Activated T-helper 2 cell treated with anti-CD3 and anti-CD28 coated beads, Interferon-gamma antibody, Interleukin-2, Interleukin-4, amounts not matched to agents 10 μg/mL and 5 μg/mL and 100 μg/mL, durations not matched to agents 14 hours and 24 hours and 36 hours (primary cell): ENCODE measurements at places on chromosomes 2 and 18. TPM values are rescaled to one million over a fixed set of nuclear protein-coding genes. Genes with fewer than 3 reads are reported as not detected.
A peak's percentile ranks its signal among the peaks of the same experiment; 100 is the strongest.

The SKA1 gene
- total RNA-seq: 23.5 and 23.6 TPM in 2 replicates

The KLHL29 gene
- total RNA-seq: 3.0 and 3.4 TPM in 2 replicates

The ABCB11 gene
- total RNA-seq: 0.02 TPM in 1 of 2 replicates, not detected in the other

DNA sequence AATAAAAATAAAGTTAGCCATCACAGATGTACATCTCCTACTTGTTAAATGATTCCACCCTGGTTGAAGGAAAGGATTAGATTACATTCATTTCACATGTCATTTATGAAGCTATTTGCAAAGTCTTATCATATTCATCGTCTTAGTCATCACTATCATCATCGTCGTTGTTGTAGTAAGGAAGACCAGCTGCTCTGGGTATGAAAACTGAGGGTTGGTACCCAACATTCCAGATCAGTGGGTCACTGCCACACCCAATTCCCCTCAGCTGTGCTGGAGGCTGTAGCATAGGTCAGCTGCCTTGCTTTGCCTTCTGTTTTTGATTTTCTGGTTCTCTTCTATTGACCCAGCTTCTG lies 20.9 kb upstream of the CCBE1 start:
- DNase-seq: no peak
- H3K27ac ChIP-seq: no peak overlapping the region
- no peaks in the 10 kb centered on the region for H3K4me1 ChIP-seq
- no peaks in the 10 kb centered on the region for H3K27me3 ChIP-seq
- H3K36me3 ChIP-seq: no peaks in the 10 kb centered on the region
- H3K4me3 ChIP-seq: no peak overlapping the region

GRCh38 chr2:205713086-205713485 lies 30.8 kb downstream of the NRP2 start:
- H3K4me3 ChIP-seq: no peak overlapping the region
- H3K27ac ChIP-seq: peak overlapping the region; percentile 46
- H3K27me3 ChIP-seq: no peaks in the 10 kb centered on the region

- peaks cover 15% of the 10 kb centered on the region for H3K36me3 ChIP-seq
- DNase-seq: peak; percentile 83
- peak overlapping the region; percentile 93 for H3K4me3 ChIP-seq
- H3K27me3 ChIP-seq: no peaks in the 10 kb centered on the region
- peak overlapping the region; percentile 94 for H3K27ac ChIP-seq
- H3K4me1 ChIP-seq: peaks cover 42% of the 10 kb centered on the region
Observed at GRCh38 chr2:168246483-168247340, 683 bp downstream of the STK39 start.

DNA sequence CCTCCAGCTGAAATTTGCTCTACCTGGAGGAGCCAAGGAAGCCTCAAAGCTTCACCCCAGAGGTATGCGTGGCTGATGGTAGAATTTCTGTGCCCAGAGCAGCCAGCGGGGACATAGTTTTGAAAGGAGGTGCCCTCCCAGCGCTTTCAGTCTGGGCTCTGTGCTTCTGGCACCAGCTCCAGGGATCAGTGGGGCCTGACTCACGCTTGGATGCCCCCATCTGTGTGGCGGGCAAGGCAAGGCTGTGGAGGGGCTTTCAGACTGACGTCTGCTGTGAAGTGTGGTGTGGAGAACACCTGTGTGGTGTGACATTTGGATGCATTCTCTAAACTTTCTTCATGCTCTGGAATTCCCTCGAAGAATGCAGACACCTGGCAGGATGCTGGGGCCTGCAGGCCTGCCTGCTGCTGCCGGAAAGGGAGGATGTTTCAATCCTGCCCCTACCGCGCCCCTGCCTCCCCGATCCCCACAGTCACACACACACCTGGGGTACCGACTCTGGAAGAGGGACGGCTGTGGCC lies 84.1 kb downstream of the CTIF start:
- H3K4me3 ChIP-seq: no peak overlapping the region
- no peak for DNase-seq
- no peaks in the 10 kb centered on the region for H3K27me3 ChIP-seq
- no peaks in the 10 kb centered on the region for H3K4me1 ChIP-seq
- H3K36me3 ChIP-seq: no peaks in the 10 kb centered on the region

DNA sequence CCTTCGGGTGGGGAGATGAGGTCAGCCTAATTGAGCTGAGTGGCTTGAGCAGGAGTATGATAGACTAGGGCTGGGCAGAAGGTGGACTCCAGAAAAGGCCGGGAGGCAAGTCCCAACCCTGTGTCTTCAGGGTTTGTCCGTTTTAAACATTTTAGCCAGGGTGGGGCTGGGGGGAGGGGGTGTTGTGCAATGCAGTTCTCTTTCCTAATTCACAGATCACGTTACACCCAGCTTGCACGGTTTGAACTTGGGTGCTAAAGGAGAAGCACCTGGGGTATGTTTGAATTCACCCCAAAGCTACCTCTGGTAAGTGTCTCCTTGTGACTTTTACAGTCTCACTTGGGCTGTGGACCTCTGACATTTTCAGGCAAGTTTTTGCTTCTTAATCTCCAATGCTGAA lies 233.3 kb downstream of the AGAP1 start:
- H3K27me3 ChIP-seq: no peaks in the 10 kb centered on the region
- no peaks in the 10 kb centered on the region for H3K4me1 ChIP-seq
- H3K27ac ChIP-seq: no peak overlapping the region
- H3K4me3 ChIP-seq: no peak overlapping the region
- no peaks in the 10 kb centered on the region for H3K36me3 ChIP-seq
- DNase-seq: no peak

DNA sequence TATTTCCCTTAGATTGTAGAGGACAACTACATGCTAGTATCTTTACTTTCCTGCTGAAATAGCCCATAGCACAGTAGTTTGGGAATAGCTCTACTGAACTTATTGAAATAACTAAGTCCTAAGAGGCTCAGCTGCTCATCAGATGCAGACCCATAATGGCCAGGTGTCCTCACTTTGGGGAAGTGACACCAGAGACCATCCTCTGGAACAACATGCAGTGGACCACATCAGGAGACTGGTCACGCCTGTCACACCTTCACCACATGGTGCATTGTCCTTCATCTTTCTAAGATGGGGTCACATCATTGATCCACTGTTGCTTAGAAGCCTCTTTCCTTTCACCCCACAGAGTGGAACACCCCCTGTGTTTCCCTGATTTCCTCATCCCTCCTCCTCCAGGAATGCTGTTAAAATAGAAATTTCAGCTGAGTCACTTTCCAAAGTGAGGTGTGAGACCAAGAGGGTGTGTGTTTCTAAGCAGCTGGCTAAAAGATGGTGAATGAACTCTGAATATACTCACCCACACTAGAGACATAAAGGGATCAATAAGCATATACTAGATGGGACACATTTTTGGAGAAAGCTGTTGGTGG lies 215.2 kb upstream of the LRRTM1 start:
- no peaks in the 10 kb centered on the region for H3K27me3 ChIP-seq
- no peaks in the 10 kb centered on the region for H3K4me1 ChIP-seq
- H3K4me3 ChIP-seq: no peak overlapping the region
- H3K36me3 ChIP-seq: no peaks in the 10 kb centered on the region
- DNase-seq: no peak

- no peaks in the 10 kb centered on the region for H3K36me3 ChIP-seq
- no peaks in the 10 kb centered on the region for H3K27me3 ChIP-seq
- DNase-seq: no peak
- H3K4me1 ChIP-seq: no peaks in the 10 kb centered on the region
- no peak overlapping the region for H3K4me3 ChIP-seq
Observed at GRCh38 chr2:142885543-142885942, 8.1 kb downstream of the KYNU start.

- no peaks in the 10 kb centered on the region for H3K36me3 ChIP-seq
- DNase-seq: no peak
- H3K4me1 ChIP-seq: no peaks in the 10 kb centered on the region
- no peak overlapping the region for H3K27ac ChIP-seq
- H3K27me3 ChIP-seq: no peaks in the 10 kb centered on the region
- H3K4me3 ChIP-seq: no peak overlapping the region
Observed at GRCh38 chr2:129762386-129763189, 216.9 kb upstream of the RAB6C start.

DNA sequence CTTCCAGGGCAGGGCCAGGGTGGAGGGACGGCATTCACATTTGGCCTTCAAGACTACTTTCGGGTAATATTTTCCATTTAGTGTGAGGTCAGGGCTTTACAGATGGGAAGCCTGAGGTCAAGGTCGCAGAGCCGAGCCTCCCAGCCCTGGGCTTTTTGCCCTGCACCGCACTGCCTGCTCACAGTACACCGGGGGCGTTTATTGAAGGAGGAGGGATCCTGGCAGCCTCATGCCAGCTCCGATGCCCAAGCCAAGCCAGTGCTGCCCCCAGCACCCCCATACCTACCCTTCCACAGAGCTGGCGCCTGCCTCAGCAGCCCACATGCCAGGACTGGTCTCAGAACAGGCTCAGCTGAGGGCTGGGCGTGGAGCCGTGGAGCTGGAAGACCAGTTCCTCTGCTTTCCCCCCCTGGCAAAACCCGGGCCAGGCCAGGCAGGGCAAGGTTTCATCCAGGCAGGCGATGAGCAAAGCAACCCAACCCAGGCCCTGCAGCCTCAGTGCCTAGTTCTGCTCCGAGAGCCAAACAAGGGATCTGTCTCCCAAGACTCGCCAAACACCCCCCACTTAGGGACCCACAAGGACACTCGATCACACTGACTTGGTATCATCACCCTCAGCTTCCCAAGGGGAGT lies 11.9 kb downstream of the SDC1 start:
- no peak overlapping the region for H3K27ac ChIP-seq
- no peak overlapping the region for H3K4me3 ChIP-seq
- no peak for DNase-seq
- H3K4me1 ChIP-seq: no peaks in the 10 kb centered on the region

DNA sequence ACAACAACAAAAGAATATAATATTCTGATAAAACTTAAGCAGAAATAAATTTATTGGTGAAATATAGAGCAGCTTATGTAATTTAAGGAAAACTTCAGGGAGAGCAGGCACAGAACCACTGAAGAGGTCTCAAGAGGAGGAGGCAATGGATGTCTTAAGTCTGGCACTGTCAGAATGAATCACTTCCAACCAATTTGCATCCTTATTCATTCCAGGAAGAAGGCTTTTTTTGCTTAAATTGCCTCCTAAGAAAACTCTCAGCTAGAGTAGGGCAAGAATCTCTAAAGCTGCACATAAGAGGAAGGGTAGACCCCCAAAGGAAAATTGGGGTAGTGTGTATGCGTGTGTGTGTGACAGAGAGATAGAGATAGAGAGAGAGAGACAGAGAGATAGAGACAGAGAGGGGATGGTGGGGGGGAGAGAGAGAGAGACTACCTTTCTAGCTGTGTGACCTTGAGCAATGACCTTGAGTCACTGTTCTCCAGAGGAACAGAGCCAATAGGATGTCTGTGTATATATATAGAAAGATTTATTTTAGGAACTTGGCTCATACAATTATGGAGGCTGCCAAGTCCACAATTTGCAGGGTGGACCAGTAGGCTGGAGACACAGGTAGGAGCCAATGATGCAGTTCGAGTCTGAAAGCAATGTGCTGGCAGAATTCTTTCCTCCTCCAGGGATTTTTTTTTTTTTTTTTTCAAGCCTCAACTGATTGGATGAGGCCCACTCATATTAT lies 96.4 kb upstream of the LINC00305 start:
- H3K4me1 ChIP-seq: no peaks in the 10 kb centered on the region
- no peak overlapping the region for H3K27ac ChIP-seq
- no peaks in the 10 kb centered on the region for H3K27me3 ChIP-seq
- no peak overlapping the region for H3K4me3 ChIP-seq

DNA sequence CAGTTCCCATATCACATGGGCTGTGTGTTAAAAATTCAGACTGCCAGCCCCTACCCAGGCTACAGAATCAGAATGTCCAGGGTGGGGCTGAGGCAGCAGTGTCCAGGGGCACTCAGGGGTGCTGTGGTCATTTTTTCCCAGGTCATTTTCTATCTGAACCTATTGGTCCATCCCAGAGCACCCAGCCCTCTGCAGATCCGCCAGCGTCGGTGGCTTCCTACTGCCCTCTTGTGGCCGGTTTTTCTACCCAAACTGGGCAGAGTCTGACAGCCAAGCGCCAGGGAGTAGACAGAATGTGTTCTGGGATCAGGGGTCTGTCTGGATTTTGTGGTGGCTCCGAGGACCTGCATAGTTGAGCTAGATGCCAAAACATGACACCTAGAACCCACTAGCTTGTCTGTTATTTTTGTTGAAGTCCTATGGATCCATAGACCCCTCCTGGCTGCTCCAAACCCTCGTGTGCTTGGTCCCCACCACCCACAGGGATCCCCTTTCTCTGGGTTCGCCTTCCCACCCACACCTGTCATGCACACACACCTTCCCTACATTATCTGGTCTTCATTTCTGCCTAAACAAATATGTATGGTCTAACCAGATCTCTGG lies 34.1 kb upstream of the RMDN2 start:
- H3K36me3 ChIP-seq: no peaks in the 10 kb centered on the region
- H3K27ac ChIP-seq: no peak overlapping the region
- DNase-seq: peak; percentile 26
- peaks cover 14% of the 10 kb centered on the region for H3K4me1 ChIP-seq
- H3K4me3 ChIP-seq: no peak overlapping the region

GRCh38 chr2:130252880-130253645 lies 54.8 kb upstream of the TUBA3E start:
- H3K27me3 ChIP-seq: peaks cover 26% of the 10 kb centered on the region
- no peak overlapping the region for H3K4me3 ChIP-seq
- H3K4me1 ChIP-seq: no peaks in the 10 kb centered on the region
- no peaks in the 10 kb centered on the region for H3K36me3 ChIP-seq

DNA sequence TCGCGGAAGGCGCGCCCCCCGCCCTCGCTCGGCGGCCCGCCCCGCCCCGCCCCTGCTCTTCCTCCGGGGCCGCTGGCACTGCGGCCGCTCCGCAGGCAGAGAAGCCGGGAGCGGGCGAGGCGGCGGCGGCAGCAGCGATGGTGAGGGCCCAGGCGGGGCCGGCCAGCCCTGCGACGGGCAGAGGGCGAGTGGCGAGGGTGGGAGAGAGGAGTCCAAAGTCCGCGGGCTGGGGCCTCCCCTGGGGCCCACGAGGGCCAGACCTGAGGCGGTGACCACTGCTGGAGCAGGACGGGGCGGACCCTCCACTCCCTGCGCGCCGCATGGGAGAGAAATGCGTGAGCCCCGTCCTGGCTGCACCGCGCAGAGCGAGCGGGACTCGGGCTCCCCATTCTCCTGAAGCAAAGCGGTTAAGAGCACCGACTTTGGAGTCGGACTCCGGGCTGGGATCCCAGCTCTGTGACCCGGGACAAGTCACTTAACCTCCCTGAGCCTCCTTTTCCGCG lies at the start of gene VAMP5:
TSS of gene VAMP5 (plus strand) at position 78 of the 503 bp plus-strand sequence. CDS start at position 138, 60 bp downstream.
- H3K27ac ChIP-seq: peak within 1 kb of the TSS; percentile 91
- DNase-seq: no peak
- no peaks in the 10 kb centered on the region for H3K27me3 ChIP-seq
- peak within 1 kb of the TSS; percentile 85 for H3K4me3 ChIP-seq
- peaks cover 41% of the 10 kb centered on the region for H3K4me1 ChIP-seq
- peaks cover 29% of the 10 kb centered on the region for H3K36me3 ChIP-seq

- H3K27ac ChIP-seq: no peak overlapping the region
- H3K36me3 ChIP-seq: no peaks in the 10 kb centered on the region
- no peak for DNase-seq
- H3K4me3 ChIP-seq: no peak overlapping the region
Observed at GRCh38 chr18:47795434-47795814, 135.0 kb downstream of the SMAD2 start.

DNA sequence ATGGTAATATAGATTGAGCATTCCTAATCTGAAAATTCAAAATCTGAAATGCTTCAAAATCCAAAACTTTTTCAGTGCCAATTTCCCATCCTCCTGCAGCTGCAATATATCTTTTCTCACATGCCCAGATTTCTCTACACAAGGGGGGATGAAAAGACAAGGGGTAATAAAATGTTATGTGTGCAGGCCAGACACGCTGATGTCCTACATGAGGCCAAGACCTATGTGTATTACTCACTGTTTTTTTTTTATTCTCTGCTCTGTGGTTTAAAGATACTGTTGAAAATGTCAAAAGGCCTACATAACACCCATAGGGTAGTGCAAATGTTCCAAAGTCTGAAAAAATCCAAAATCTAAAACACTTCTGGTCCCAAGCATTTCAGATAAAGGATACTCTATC lies 41.2 kb upstream of the CWC22 start:
- H3K27ac ChIP-seq: no peak overlapping the region
- no peaks in the 10 kb centered on the region for H3K36me3 ChIP-seq
- no peak for DNase-seq
- H3K27me3 ChIP-seq: peaks cover 2% of the 10 kb centered on the region
- H3K4me1 ChIP-seq: no peaks in the 10 kb centered on the region
- no peak overlapping the region for H3K4me3 ChIP-seq
